ENCODE measurements at places on chromosomes 3 and 15.

- no peak for DNase-seq
These were observed 92.1 kb downstream of the HHLA2 start for GRCh38 chr3:108388136-108389132.

GRCh38 chr15:90496791-90497190 lies 32.9 kb upstream of the CRTC3 start:
- no peak for DNase-seq

- no peak for DNase-seq
These were observed 340.6 kb downstream of the SOX2 start for GRCh38 chr3:182052332-182052731.

DNA sequence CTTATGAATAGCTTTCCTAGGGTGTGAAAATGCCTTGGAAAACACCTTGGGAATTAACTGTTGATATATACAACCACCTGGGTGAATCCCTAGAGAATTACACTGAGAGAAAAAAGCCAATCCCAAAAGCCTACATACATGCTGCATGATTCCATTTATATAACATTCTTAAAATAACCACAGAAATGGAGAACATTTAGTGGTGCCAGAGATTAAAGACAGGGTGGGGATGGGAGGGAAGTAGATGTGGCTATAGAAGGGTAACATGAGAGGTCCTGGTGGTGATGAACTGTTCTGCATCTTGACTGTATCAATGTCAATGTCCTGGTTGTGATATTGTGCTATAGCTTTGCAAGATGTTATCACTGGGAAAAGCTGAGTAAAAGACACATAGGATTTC lies 291.0 kb downstream of the CLSTN2 start:
- no peak for DNase-seq

DNA sequence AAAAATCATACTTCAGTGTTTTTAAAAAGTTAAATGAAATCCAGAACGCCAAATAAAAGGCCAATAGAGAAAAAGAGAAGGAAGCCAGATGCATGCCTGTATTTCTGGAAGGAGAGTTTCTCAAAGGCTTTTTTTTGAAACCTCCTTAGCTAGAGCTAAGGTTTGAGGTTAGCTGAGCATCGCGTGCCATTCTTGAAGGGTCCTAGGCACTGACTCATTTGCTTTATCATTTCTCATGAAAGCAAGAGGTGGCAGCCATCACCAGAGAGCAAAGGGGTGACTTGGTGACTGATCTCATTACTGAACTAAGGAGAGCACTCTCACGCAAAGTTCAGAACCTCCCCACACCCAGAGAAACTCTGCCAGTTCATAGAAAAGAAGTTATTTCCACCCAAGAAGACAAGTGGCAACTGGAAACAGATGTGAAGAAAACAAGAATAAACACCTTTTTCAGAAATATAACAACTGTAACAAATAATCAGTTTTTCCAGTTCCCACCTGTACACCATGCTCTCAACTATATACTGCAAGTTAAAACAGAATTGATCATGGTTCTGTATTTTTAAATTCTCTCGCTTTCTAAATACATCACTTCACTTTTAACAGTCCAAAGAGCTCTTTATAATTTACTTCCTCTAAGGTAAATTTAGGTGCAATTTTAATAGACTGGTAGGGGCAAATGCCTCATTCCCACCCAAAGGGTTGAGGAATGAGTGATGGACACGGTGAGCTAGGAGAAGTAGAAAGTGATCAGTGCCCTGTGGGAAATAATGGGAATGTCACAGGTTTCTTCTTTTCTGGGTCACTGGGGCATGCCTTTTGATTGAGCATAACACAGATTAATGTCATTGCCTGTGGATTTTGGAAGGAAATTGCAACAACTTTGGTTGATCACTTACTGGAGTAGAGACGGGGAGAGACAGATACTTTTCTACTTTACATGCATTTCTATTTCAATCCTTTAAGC lies 24.7 kb downstream of the GPR15 start:
- DNase-seq = peak; percentile 26

GRCh38 chr3:114451051-114451451 lies 157.2 kb downstream of the TIGIT start:
- DNase-seq = no peak
